CD4-positive, alpha-beta T cell treated with Interleukin-6 for 4 hours (primary cell): ENCODE measurements at places on chromosomes 2 and 18.

- no peak for DNase-seq
Measured at GRCh38 chr2:55141572-55142413, 90.3 kb downstream of the CLHC1 start.

- no peak for DNase-seq
Measured at GRCh38 chr2:127275356-127275755, 18.6 kb downstream of the ERCC3 start.

- no peak for DNase-seq
Measured at GRCh38 chr2:163341426-163341825, 394.4 kb downstream of the FIGN start.

DNA sequence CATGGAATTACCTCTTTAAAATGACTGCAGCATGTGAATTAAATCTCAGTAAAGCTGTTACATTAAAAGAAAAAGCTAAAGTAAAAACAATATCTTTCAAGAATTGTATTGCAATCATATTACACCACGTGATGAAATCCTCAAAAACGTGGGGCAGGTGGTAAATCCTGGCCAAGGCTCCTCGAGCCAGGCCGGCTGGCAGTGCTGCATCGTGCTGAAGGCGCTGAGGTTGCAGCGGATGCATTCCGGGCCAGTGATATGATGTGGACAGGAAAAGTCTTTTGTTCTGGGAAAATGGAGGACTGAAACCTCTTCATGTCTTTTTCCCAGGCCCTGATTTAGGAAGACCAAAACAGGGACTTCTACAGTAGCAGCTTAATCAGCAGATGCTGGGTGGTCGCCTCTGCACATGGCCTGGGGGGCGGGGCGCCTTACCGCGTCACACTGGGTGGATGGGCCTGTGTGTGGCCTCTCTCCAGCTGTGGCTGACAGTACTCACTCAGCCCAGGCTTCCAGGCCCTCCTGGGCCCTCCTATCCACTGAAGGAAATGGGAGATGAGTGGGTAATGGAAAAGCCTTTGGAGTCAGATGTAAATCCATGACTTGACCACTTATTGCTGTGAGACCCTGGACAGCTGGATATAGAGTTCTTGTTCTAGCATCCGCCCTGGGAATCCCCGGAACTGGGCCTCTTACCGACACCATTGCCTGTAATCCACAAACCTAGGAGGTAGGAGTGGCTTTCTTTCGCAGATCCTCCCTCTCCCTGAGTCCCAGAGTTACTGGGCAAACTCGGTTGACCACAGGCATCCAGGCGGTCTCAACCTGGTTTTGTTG, 45.1 kb downstream of the PROC start:
- DNase-seq: no peak

GRCh38 chr18:2468051-2468450, 103.3 kb downstream of the METTL4 start:
- no peak for DNase-seq

DNA sequence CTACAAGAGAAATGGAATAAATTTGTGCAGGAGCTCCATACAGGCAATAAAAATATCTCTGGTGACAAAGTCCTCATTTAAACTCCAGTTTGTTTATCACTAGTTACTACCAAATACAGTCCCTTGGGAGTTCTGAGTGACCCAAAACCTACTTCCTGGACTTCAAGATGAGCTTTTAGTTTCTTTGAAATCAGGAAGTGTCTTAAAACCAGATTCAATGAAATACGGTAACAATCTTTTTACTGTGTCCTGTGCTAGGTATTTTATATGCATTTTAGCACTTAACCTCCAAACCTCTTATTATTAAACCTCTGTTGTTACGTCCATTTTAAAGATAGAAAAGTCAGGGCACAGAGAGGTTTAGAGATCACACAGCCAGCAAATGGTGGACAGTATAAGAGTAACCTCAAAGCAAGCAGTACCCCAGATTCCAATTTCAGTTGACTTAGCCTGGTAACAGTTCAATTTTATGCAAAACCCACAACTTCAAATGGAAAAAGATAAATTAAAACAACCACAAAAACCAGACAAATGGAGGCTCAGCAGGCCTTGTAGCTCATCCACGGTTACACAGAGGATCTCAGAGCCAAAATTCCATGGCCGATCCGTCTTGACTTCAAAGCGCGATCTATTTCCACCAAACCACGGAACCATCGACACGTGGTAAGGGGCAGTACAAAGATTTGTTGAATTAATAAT, 1.3 kb upstream of the KCMF1 start:
- DNase-seq: peak; percentile 9

DNA sequence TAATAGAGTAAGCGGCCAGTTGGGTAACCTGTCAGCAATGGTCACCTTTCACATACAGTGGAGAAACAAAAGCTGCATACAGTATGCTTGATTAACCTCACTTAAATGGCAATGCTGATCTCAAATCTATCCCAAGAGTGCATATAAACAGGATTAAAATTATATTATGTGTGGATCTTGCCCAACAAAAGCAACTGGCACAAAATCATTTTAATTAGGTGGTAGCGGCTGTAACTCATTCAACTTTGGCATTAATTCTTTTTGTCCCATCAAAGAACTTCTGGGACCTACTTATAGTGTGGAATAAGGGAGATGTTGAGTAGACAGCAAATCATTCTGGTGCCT, 167.8 kb upstream of the VRK2 start:
- no peak for DNase-seq

GRCh38 chr2:237156031-237156856, 70.6 kb downstream of the COPS8 start:
- no peak for DNase-seq

GRCh38 chr2:181025004-181025403, 44.6 kb downstream of the UBE2E3 start:
- no peak for DNase-seq

GRCh38 chr2:26757873-26758789, 6.0 kb upstream of the SLC35F6 start:
- DNase-seq: no peak

DNA sequence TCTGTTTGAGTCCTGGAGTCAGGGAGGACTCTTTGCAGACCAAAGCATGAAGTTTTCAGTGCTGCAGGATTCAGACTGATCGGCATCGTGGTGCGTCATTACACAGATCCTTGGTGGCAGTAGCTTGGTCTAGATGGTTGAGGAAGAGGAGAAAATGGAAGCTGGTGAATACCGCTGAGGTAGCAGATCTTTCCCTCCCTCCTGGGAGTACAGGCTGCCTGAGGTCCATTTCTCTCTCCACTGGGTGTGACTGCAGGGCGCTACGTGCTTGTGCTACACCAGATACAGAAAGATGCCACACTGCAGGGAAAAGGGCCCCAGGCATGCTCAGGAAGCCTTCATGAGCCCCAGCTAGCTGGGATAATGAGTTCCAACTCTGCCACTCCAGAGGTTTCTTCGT, 3.3 kb upstream of the CNDP1 start:
- no peak for DNase-seq

DNA sequence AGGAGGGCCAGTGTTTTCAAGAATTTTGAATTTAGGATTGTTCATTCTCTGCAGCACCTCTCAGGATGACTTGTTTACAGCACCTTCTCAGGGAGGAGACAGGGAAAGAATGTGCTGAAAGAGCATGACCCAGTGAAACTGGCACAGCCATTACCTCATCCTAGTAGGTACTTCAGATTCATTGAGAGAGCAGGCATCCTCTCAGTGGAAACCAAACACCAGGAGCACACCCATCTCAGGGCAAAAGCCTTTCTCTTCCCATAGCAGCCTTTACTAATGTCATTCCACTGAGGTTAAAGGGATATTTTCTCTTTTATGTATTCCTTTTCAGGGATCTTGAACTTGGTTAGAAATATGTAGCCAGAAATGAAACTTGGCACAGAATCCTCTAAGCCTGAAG, 2.6 kb downstream of the MAP2 start:
- no peak for DNase-seq

DNA sequence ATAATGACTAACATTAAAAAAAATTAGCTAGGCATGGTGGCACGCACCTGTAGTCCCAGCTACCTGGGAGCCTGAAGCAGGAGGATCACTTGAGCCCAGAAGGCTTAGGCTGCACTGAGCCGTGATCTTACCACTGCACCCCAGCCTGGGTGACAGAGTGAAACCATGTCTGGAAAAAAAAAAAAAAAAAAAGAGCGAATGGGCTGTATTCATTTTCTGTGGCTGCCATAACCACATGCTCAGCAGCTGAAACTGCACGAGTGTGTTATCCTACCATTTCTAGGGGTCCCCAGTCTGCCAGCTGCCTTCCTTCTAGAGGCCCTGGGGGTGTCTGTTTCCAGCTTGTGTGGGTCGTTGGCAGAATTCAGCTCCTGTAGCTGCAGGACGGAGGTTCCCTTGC, 247.8 kb downstream of the EIPR1 start:
- no peak for DNase-seq

DNA sequence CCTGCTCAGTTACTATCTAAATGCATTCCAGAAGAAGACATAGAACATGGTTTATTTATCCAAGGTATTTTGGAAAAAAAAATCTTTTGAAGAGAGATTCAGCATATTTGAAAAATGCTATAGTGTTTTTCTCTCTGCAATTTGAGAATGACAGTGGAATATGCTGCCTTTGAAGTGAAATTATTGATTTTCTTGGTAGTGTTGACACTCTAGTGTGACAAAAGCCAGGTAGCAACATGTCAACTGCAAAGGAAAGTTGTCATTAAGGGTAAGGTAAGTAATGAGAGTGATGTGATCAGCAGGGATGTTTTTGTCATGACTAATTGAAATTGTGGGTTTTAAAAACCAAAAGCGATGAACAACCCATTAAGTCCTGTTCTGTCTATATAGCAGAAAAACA, 1387.1 kb upstream of the TMEFF2 start:
- no peak for DNase-seq

GRCh38 chr18:9753846-9754245, 45.7 kb downstream of the RAB31 start:
- no peak for DNase-seq

GRCh38 chr2:234492717-234493485, 4.0 kb downstream of the ARL4C start:
- peak; percentile 37 for DNase-seq

DNA sequence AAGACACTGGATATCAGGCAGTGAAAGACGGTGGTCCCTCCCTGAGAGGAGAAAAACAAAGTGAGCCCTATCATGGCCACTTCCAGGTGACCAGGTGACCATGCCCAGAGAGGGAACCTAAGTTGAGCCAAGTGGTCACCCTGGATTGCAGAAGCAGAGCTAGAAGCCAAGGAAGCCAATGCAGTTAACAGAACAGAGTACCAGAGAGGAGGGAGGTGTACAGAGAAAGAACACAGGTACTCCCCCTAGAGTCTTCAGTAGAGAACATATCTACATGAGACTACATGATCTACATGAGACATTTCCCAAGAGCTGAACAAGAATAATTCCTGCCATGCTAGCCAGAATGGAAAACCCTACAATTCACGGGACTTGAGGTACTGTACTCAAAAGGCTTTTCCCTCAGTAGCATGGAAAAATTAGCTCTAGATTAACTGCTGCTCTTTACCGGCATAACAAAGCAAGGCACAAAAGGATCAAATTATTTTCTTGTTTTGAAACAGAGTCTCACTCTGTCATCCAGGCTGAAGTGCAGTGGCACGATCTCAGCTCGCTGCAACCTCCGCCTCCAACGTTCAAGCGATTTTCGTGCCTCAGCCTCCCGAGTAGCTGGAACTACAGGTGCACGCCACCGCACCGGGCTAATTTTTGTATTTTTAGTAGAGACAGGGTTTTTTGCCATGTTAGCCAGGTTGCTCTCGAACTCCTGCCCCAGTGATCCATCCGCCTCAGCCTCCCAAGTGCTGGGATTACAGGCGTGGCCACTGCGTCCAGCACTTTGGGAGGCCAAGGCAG, 23.5 kb downstream of the ROCK2 start:
- no peak for DNase-seq

- no peak for DNase-seq
Measured at GRCh38 chr18:79799619-79800370, 2.1 kb downstream of the KCNG2 start.

GRCh38 chr18:47286776-47287410, 35.4 kb upstream of the SKOR2 start:
- DNase-seq: no peak

DNA sequence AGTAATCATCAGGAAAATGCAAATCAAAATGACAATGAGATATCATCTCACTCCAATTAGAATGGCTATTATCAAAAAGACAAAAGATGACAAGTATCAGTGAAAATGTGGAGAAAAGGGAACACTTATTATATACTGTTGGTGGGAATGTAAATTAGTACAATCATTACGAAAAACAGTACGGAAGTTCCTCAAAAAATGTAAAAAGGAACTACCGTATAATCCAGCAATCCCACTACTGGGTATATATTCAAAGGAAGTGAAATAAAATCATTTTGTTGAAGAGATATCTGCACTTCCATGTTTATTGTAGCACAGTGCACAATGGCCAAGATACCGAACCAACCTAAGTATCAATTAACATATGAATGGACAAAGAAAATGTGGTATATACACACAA, 52.4 kb upstream of the TEX51 start:
- no peak for DNase-seq

DNA sequence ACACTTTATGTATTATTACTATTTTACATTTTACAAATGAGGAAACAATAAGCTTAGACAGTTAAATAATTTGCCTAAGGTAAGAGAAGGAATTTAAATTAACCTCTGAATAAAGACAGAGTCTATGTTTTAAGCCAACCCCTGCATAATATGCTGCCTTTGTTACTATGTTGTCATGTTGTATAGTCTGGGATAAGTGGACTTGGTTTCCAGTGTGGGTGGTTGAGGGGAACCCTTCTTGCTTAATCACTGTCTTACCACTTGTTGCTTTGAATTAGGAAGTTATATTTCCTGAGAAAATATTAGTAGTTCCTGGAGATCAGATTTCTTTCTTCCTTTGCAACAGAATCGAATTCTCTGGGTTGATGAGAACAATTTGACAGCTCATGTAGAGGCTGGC, 52.6 kb downstream of the AGPS start:
- no peak for DNase-seq

DNA sequence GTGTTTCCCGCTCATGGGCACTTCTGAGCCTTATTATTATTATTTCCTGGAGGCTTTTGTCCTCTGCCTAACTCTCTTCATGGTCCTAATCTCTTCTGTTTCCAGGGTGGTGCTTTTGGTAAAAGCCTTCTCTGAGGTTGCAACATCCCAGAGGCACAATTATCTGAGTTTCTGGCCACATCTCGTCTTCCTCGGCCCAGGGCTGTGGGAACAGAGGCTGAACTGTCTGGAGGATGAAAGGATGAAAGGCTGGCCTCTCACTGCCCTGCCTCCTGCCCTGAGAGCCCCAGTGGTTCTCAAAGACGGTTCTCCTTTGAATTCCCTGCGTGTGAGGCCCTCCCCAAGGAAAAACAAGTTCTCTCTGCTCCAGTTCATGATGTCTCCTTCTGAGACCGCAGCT, 13.8 kb downstream of the GYPC start:
- no peak for DNase-seq

GRCh38 chr18:67363694-67364093, 152.8 kb downstream of the DSEL start:
- no peak for DNase-seq

- DNase-seq: no peak
Measured at GRCh38 chr2:181632733-181633401, 24.0 kb downstream of the CERKL start.

- DNase-seq: no peak
Measured at GRCh38 chr18:57768537-57769326, 34.4 kb downstream of the ATP8B1 start.

GRCh38 chr2:161710131-161710915, 86.1 kb downstream of the SLC4A10 start:
- DNase-seq: no peak

- DNase-seq: no peak
Measured at GRCh38 chr18:8242151-8242696, 367.0 kb upstream of the RAB12 start.

GRCh38 chr18:2961821-2962220, 51.1 kb downstream of the LPIN2 start:
- peak; percentile 36 for DNase-seq

- DNase-seq: no peak
Measured at GRCh38 chr2:112682101-112682500, 36.4 kb downstream of the SLC20A1 start.
